ENCODE measurements at places on chromosomes 11 and 22.
A peak's percentile ranks its signal among the peaks of the same experiment; 100 is the strongest.

DNA sequence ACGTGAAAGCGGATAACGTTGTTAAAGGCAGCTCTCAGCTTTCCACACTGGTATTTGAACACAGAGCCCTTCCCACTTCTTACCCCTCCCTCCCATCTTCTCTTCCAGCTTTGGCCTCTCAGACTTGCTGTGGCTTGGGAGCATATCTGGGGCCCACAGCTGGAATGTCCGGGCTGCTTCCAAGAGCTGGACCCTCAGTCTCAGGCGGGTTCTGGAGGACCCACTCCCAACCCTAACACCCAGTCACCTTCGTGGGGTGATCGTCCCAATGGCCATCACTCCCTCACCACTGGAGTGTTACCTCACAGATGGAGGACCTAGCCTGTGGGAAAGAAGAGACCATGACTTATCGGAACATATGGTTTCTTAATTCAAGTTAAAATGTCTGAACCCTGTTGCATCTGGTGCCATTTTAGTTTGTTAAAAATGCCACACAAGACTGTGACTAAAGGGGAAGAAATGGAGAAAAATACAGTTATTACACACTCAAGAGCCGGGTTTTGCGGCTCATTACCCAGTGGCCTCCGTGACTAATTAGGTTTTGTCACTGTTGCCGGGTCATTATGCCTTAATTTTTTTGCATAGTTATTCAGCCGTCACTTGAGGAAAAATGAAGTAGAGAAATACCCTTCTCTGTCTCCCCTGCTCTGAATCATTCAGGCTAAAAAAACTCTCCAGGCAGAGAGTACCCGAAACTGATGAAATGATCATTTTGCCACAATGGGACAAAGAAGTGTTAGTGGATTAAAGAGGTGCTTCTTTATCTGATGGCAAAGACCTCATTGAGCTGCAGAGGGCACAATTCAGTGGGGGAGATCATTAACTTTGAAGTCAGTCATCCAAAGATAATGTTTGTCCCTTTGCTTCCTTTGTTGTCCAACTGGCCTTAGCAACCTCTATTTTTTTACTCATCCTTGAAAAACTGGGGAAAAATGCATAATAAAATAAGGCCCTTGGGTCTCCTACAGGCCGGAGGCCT lies 87.2 kb upstream of the HTATIP2 start:
- no peak for DNase-seq

DNA sequence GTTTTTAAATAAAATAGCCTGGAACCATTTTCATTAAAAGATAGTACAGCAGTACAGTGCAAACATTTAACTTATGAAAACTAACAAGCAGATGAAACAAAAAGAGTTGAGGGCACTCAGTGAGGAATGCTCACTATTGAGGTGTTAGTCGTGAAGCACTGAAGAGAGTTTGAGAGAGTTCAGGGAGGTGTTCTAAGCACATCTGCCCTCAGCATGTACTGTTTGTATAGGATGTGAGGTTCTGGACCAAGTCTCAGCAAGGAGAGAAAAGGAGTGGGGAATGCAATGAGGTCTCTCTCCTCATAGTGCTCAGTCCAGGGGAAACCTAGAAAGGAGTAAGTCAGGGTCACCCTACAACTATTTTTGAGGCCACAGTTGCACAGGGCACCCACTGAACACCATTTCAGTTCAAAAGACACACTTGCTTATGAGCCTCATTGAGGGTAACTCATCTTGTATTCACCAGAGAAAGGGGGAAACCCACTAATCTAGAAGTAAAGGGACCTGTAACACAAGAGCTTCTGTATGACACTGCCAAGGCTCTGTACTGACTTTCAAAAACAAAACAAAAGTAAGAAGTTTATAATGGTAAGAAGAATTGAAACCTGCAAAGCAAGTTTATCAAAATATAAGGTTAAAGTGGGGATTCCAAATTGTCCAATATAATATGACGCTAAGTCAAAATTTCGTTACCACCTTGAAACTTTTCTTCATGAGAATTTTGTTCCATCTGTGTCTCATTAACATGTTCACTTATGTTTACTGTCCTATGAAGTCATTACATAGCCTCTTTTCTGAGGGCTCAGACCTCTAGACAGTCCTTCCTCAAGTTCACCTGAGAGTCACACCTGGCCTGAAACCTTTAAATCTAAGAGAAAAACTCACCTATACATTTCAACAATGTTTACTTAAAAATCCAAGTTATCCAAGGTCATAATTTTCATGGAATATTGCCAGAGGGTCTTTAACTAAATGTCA lies 275.3 kb downstream of the ETS1 start:
- DNase-seq = no peak

GRCh38 chr11:78822931-78823423 lies 248.3 kb upstream of the NARS2 start:
- DNase-seq = no peak

GRCh38 chr11:86303257-86303656 lies 1.2 kb downstream of the HIKESHI start:
- DNase-seq = no peak

- DNase-seq = no peak
Observed at GRCh38 chr11:121898903-121899302, 217.1 kb downstream of the BLID start.

GRCh38 chr11:93444617-93445073 lies 98.5 kb downstream of the SMCO4 start:
- DNase-seq = peak; percentile 61

GRCh38 chr11:13462311-13462900 lies 616 bp downstream of the BTBD10 start:
- DNase-seq = peak; percentile 59

DNA sequence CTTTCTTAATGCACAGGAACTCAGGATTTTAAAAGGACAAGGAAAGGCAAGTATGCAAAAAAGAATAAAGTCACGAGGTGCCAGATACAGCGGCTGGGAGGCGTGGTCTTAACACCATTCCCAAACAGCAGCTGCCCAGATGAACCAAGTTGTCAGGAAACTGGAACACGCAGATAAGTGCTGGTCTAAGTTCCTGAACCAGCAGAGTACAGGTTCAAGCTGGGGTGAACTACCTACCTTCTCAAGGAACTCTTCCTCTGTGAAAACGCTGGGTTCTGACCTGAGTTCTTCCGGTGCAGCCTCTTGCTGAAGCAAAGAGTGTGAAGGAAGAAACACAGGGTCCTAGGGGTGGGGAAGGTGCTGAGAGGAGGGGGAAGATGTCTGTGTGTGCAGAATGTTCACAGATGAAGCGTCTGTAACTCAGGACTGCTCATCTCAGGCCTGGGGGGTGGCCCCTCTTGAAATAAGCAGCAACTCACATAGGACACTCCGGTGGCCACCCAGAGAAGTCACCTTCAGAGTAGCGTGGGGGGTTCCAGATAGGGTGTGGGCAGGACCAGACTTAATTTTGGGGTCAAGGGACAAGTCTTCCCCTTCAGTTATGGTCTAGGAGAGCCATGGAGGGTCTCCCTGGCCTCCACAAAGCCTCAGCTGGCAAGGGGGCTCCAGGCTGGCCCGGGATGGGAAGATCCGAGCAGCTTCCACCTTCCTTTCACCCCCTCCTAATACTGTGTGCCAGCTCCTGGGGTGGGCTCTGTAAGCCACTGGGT lies 3.2 kb downstream of the TPST2 start:
- DNase-seq = no peak

- no peak for DNase-seq
Observed at GRCh38 chr22:49690454-49690853, 137.2 kb downstream of the BRD1 start.

- no peak for DNase-seq
Observed at GRCh38 chr11:115390441-115390840, 113.8 kb downstream of the CADM1 start.

DNA sequence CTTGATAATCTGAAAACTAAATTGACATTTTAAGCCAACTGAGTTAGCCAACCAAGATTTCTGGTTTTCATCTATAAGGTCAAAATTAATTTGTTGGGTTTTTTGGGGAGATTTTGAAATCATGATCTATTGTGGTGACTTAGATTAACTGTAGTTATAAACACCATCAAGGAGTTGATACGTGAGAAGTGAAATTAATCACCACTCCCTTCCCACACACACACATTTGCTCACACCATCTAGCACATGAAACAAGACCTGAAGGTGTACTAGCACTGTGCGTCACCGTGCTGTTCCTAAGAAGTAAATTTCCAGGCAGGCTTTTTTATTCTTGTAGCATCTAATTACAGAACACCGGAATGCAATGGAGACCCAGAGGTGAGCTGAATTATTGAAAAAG lies 2.1 kb downstream of the OR5B21 start:
- DNase-seq = no peak

DNA sequence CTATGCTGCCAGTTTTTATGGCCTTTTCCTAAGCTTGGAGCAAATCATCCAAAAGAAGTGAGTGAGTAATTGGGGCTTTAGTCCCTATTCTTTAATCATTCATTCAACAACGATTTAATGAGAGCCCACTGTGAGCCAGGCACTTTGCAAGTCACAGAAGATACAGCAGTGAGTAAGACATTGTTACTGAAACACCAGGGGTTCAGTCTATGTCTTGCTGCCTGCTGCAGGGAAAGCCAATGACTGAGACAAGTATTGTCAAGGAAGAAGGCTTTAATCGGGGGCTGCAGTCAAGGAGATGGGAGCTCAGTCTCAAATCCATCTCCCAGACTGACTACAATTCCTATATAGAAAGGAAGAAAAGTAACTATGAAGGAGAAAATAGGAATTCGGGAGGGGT lies 228.3 kb downstream of the FAM181B start:
- DNase-seq = no peak

DNA sequence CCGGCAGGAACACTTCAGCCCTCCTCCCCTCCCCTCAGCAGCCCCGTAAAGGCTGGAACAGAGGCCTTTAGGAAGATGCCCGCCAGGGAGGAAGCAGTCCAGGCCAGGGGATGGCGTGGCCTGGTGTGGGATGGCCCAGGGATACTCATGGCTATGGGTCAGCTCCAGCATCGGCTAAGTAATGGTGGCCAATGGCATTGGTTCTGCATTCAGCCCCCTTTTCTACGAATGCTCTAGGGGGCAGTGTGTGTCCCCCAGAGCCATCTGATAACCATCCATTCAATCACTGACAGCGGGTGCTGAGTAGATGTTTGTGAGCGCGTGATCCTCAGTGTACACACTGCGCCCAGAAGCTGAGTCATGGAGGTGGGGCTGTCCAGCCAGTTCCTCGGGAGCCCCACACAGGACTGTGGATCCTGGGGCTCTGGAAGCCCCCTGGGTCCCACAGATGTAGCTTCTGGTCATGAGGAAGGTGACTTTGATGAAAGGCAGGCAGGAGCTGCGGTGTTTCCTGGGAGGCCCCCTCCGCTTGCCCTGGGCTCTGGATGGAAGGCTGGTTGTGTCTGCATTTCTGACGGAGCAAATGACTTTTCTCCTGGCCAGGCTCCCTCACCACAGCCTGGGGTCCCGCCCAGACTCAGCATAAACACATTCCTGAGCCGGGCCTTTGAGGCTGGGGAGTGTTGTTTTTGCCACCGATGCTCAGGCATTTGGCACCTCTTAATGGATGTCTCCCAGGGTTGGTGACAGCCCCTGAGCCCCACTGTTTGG lies 46.5 kb downstream of the FBLN1 start:
- no peak for DNase-seq

- DNase-seq = no peak
Observed at GRCh38 chr11:86703987-86704386, 31.6 kb upstream of the ME3 start.

DNA sequence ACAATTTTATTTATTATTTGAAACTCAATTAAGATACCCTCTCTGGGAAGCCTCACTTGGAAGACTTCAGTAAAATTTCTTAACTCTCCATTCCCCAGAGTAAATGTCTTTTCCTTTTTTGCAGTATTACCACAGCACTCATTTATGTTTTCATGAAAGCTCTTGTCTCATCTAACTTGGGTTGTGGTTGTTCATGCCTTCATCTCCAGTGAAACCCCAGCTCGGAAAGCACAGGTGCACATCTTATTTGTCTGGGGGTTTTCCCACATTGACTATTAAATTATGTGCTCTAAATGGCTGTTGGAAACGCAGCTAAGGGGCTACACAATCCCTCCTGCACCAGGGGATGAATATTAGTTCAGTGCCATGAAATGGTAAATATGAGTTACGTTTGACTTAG lies 954.2 kb upstream of the RAG2 start:
- DNase-seq = no peak

GRCh38 chr11:14310679-14311078 lies 48.3 kb downstream of the RRAS2 start:
- no peak for DNase-seq

GRCh38 chr11:120017582-120018150 lies 120.2 kb downstream of the TRIM29 start:
- DNase-seq = no peak

GRCh38 chr11:28584992-28585391 lies 476.8 kb downstream of the METTL15 start:
- DNase-seq = no peak

DNA sequence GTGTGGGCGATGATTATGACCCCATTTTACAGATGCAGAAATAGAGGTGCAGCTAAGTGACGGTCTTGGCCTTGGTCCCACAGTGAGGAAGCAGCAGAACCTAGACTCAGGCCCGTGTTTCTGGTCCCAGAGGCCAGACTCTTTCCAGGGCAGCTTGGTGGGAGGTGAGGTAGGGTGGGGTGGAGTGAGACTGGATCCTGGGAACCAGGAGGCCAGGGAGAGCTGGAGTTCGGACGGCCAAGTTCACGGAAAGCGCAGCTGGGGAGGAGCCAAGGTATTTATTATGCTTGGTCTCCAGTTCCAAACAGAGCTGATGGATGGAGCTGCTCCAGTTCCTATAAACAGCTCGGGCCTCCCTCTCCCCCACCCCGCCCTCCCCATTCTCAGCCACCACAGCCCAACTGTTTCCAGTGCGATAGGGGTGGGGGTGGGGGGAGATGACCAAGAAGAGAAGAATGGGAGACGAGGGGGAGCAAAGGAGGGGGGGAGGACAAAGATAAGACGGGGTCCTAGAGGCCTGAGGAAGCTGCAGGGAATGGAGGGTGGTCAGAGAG lies 16.2 kb downstream of the LRRC32 start:
- DNase-seq = no peak

GRCh38 chr11:95505927-95506426 lies 275.0 kb upstream of the SESN3 start:
- DNase-seq = no peak

DNA sequence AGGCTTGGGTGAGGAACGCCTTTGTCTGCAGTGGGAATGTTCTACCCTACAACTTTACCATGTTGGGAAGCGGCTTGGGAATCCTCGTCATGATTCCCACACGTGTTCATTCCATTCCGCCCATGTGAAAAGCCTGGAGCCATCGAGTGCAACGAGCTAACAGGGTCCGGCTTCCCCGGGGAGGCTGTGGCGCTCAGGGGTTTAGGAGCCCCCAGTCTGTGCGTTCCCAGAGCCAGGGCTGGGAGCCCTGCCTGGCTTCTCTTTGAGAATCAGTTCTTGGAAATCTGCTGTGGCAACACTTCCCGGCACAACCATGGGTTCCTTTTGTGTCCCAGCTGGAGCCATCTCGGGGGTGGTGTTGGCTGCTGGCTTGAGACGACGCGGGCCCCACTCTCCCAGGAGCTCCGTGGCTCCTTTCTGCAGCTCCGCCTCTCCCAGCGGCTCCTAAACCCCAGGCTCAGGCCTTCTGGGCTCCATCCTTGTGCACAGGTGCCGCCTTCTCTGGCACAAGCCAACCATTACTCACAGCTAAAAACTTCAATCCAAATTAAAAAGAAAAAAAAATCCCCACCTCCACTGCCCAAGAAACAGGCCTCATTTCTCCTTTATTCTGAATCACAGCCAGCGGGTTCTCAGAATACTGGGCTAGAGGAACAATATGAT lies 18.7 kb upstream of the PPFIA1 start:
- no peak for DNase-seq

GRCh38 chr11:11967669-11968510 lies 40.5 kb downstream of the DKK3 start:
- DNase-seq = no peak
